Activated naive CD4-positive, alpha-beta T cell treated with anti-CD3 and anti-CD28 coated beads, Interleukin-2, amount 50 U/mL, for 72 hours (primary cell): ENCODE measurements at places on chromosomes 6 and 20. TPM values are rescaled to one million over a fixed set of nuclear protein-coding genes. Genes with fewer than 3 reads are reported as not detected.

RAD21L1 gene
- 0.25 TPM for total RNA-seq

GRM4 gene
- total RNA-seq = 0.12 TPM

CCN6 gene
- not detected for total RNA-seq

TSPO2 gene
- total RNA-seq = not detected

SIGLEC1 gene
- not detected for total RNA-seq

MYBL2 gene
- 140 TPM for total RNA-seq

OLIG3 gene
- 0.35 TPM for total RNA-seq

CGA gene
- not detected for total RNA-seq

C4A gene
- 8.1 TPM for total RNA-seq

OR2B6 gene
- total RNA-seq = not detected

SNAP25 gene
- total RNA-seq = 0.61 TPM

RAB32 gene
- 0.50 TPM for total RNA-seq

DLK2 gene
- 0.18 TPM for total RNA-seq

GLP1R gene
- 0.33 TPM for total RNA-seq

VSX1 gene
- not detected for total RNA-seq

NRN1 gene
- total RNA-seq = not detected

KIF13A gene
- not detected for total RNA-seq

SLC22A1 gene
- not detected for total RNA-seq

TXLNB gene
- total RNA-seq = 0.31 TPM

MYLIP gene
- total RNA-seq = 10.9 TPM

APOBEC2 gene
- not detected for total RNA-seq

UBE2C gene
- total RNA-seq = 371 TPM

LINC00237 gene
- not detected for total RNA-seq

RAET1L gene
- not detected for total RNA-seq

CST7 gene
- 50.3 TPM for total RNA-seq

IL17A gene
- 1.3 TPM for total RNA-seq

COMMD7 gene
- total RNA-seq = 20.9 TPM
